ENCODE measurements at places on chromosomes 7 and 10. TPM values are rescaled to one million over a fixed set of nuclear protein-coding genes. Genes with fewer than 3 reads are reported as not detected.

The OR6B1 gene
- total RNA-seq, result not detected

The GIMAP8 gene
- 25.1 TPM for total RNA-seq

The GIMAP5 gene
- 83.9 TPM for total RNA-seq

The SAMD8 gene
- total RNA-seq, result 13.9 TPM

The CPA5 gene
- total RNA-seq, result not detected

The TBXAS1 gene
- total RNA-seq, result 28.7 TPM

The COL1A2 gene
- not detected for total RNA-seq

The NPS gene
- total RNA-seq, result not detected

The MICALL2 gene
- 1.5 TPM for total RNA-seq

The OR2A1 gene
- total RNA-seq, result not detected

The SNX10 gene
- 45.7 TPM for total RNA-seq

The SHH gene
- total RNA-seq, result not detected

The PRF1 gene
- total RNA-seq, result 136 TPM

The SEPHS1 gene
- 53.6 TPM for total RNA-seq

The MAGI2 gene
- total RNA-seq, result 0.08 TPM

The CTAGE6 gene
- 3.0 TPM for total RNA-seq

The NUTM2E gene
- total RNA-seq, result 0.18 TPM

The HOXA13 gene
- not detected for total RNA-seq

The MYL10 gene
- total RNA-seq, result not detected

The ANKRD1 gene
- total RNA-seq, result not detected

The FAM25A gene
- not detected for total RNA-seq

The PBLD gene
- 2.1 TPM for total RNA-seq

The XRCC2 gene
- total RNA-seq, result 9.6 TPM

The ZNF25 gene
- total RNA-seq, result 7.0 TPM

The HUS1 gene
- total RNA-seq, result 34.1 TPM

The CTAGE4 gene
- 3.4 TPM for total RNA-seq

The ETV1 gene
- 3.6 TPM for total RNA-seq

The GOLGA7B gene
- total RNA-seq, result 11.2 TPM

The OR2A7 gene
- 3.0 TPM for total RNA-seq

The ZPBP gene
- not detected for total RNA-seq

The RTKN2 gene
- 6.6 TPM for total RNA-seq

All from activated CD4-positive, alpha-beta memory T cell treated with anti-CD3 and anti-CD28 coated beads, Interleukin-2, amount 10 ng/mL, durations not matched to agents 7 days and 5 days (primary cell).